ENCODE measurements at places on chromosomes 16 and 17. TPM values are rescaled to one million over a fixed set of nuclear protein-coding genes. Genes with fewer than 3 reads are reported as not detected.
A peak's percentile ranks its signal among the peaks of the same experiment; 100 is the strongest.

Gene SDR42E2
- not detected for total RNA-seq

Gene ADGRG1
- total RNA-seq, result 63.7 TPM

Gene CRISPLD2
- total RNA-seq, result 81.0 TPM

GRCh38 chr17:40015005-40015997 is at the start of gene CSF3:
TSS of gene CSF3 (plus strand) at chr17:40015440. CDS start at chr17:40015475, 35 bp downstream.
- no peaks in the 10 kb centered on the region for H3K27me3 ChIP-seq
- H3K4me3 ChIP-seq, result no peak within 1 kb of the TSS
- peaks cover 13% of the 10 kb centered on the region for H3K36me3 ChIP-seq
- H3K4me1 ChIP-seq, result peaks cover 61% of the 10 kb centered on the region

DNA sequence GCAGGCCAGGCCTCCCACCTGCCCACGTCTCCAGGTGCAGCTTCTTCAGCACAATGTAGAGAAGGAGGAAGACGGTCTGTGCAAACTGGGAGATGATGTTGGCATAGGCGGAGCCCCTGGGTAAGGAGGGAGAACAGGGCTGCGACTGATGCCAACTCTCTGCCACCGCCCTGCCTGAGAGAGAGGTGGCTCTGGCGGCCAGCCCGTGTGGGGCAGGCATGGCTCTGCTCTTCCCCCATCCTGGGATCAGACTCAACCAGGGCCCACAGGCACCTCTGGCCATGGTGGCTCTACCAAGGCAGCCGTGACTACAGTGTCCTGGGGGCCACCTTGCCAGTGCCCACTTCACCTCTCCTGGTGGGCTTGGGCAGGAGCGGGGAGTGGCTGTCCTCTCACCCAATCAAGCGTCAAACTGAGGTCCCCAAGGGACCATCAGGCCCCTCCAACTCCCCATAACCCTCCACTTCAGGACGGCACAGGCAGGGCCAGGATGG is 8.6 kb downstream of the SLC47A2 start:
- H3K4me1 ChIP-seq, result peaks cover 14% of the 10 kb centered on the region
- H3K4me3 ChIP-seq, result no peak overlapping the region
- DNase-seq, result no peak
- no peaks in the 10 kb centered on the region for H3K36me3 ChIP-seq
- H3K27me3 ChIP-seq, result no peaks in the 10 kb centered on the region
- peak overlapping the region; percentile 27 for H3K27ac ChIP-seq

DNA sequence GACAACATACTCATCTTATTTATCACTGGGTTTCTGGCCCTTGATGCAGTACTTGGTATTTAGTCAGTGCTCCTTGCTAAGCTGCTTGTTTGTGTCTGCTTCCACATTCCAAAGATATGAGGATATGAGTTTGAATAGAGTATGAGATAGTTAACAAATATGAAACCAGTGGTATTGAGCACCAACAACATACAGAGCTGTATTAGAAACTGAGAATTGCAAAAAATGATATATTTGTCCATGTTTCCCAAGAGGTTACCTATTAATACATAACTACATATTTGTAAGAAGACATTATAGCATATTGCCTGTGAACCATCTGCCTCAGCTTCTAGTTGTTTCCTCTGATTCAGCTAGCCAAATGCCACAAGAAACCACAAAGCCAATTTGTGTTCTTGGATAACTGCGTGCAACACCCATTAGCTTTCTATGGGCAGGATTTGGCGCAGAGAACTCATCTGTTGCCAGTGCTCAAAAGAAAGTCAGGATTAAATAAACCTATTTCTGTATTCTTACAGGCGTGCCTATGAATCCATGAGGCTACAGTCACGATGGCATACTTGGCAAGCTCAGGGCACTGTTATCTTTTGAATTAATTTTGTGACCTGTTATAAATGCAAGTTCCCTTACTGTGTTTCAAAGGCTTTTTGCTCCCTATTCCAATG is 194.4 kb downstream of the MAP2K6 start:
- peak overlapping the region; percentile 61 for H3K27ac ChIP-seq
- H3K27me3 ChIP-seq, result no peaks in the 10 kb centered on the region
- peaks cover 10% of the 10 kb centered on the region for H3K4me1 ChIP-seq
- no peak for DNase-seq
- no peaks in the 10 kb centered on the region for H3K36me3 ChIP-seq

DNA sequence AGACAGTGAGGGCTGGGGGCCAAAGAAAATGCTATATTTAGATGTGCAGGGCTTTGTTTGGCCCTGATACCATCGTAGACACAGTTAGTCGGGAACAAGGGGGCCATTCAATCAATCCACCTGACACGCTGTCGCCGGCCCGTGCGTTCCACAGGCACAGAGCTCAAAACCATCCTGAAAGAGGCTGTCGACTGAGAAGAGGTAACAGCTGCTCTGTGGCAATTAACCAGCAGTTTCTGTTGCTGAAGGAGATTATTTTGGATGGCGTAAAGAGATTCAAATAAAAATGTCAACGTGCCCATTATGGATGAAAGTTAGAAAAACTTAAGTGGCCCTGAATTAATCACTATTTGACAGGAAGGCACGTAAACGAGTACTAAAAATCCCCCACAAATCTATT is 276.2 kb upstream of the IRX5 start:
- no peaks in the 10 kb centered on the region for H3K36me3 ChIP-seq
- H3K27me3 ChIP-seq, result no peaks in the 10 kb centered on the region
- peaks cover 14% of the 10 kb centered on the region for H3K4me1 ChIP-seq
- H3K27ac ChIP-seq, result peak overlapping the region; percentile 69
- no peak overlapping the region for H3K4me3 ChIP-seq
- peak; percentile 31 for DNase-seq

- H3K27ac ChIP-seq, result no peak overlapping the region
- H3K36me3 ChIP-seq, result peaks cover 64% of the 10 kb centered on the region
- H3K4me3 ChIP-seq, result no peak overlapping the region
- no peaks in the 10 kb centered on the region for H3K27me3 ChIP-seq
- peak; percentile 67 for DNase-seq
Observed at GRCh38 chr16:290015-290680, 7.2 kb downstream of the PDIA2 start.

DNA sequence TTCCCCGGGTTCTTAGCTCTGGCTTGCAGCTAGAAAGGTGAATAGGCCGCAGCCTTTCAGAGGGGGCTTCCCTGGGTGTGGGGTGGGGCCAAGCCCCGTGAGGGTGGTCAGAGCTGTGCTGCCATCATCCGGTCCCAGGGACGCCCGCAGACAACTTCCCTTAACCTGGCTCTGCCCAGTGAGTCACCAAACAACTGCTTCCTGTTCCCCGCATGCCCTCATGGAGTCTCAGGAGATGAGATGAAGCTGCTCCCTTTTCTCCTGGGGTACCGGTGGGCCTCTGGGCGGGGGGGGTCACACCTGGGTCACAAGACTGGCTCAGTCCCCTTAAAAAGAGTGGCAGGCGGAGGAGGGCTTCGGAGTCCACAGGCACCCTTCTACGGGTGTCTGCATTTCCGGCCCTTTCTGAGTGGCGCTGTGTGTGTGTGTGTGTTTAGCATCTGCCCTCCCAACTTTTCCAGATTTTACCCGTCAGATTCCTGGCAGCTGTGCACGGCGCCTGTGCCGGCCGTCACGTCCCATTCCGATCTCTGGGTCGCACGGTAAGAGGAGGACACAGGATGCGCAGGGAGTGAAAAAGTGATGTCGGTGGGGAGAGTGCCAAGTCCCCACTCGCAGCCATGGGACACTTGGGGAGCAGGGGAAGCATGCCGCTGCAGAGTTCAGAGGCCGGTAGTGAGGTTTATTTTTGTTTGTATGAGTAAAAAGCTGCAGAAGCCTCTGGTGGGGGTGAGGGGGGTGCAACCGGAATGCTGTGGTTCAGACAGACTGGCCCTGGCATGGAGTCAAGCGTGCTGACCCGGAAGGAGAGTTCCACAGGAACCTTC is 16.8 kb downstream of the HIC1 start:
- H3K27me3 ChIP-seq, result no peaks in the 10 kb centered on the region
- H3K36me3 ChIP-seq, result no peaks in the 10 kb centered on the region
- no peak overlapping the region for H3K4me3 ChIP-seq
- peaks cover 69% of the 10 kb centered on the region for H3K4me1 ChIP-seq
- H3K27ac ChIP-seq, result peak overlapping the region; percentile 83
- DNase-seq, result no peak

DNA sequence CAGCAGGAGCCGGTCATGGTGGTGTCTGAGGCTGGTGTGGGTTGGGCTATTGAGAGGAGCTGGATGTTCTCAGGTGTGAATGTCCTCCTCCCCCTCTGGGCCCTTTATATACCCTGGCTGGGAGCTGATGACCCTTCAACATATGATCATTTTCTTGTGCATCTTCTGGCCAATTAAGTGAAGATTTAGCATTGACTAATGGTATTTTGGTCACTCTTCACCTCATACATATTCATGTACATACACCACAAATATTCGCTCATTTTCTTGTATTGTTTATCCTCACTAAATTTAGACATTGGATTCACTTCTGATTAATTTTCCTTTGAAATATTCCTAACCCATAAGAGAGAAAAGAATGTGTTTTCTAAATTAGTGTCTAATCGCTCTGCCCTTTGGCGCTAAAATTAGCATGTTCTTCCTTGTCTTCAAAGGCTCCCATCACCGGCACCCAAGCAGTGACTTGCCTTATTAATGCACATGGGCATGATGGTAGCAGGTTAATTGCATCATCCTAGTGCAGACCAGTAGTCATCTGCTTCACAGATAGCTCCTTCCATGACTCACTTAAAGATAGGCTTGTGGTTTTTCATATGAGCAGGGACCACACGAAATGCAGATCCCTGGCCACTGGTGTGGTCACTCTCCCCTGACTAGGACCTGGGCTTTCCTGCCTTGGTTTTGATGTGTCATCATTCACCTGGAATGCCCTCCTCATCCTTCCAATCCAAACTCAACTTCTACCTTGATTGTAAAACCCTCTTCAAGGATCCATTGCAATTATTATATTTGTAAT is at the start of gene KRTAP2-4:
Gene KRTAP2-4, minus strand, starts transcription at position 51 of the 796 bp plus-strand sequence. Its CDS starts 34 bp downstream, at position 17.
- H3K36me3 ChIP-seq, result no peaks in the 10 kb centered on the region
- H3K27ac ChIP-seq, result no peak within 1 kb of the TSS
- no peaks in the 10 kb centered on the region for H3K4me1 ChIP-seq
- H3K27me3 ChIP-seq, result no peaks in the 10 kb centered on the region
- DNase-seq, result no peak
